ENCODE measurements at places on chromosomes 6 and 20. TPM values are rescaled to one million over a fixed set of nuclear protein-coding genes. Genes with fewer than 3 reads are reported as not detected.

DNA sequence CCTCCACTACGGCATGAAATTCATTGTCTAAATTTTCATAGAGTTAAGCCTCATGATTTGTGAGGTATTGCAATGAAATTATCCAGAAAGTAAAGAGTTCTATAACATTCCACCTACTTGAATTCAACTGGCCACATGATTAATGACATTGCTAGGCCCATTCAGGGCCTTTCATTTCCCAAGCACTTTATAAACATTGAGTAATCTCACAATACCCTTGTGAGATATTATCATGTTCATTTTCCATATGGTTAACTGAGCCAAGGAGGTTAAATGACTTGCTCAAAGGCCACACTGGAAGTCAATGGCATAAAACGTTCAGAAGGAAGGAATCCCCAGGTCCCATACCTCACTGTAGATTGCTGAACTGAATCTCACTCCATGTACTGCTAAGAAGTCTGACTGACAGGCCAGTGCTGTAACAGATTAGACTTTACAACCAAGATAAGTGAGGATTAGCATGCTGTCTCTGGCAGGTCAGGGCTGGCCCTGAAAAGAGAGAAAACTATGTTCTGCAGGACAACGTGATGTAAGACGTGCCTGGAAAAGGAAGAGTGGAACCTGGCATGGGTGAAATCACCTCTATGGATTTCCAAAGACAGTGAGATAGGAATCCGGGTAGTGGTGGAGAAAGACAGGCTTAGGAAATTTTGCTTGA is 75.9 kb upstream of the SPACA1 start:
- no peaks in the 10 kb centered on the region for H3K27me3 ChIP-seq
- no peaks in the 10 kb centered on the region for H3K36me3 ChIP-seq
- DNase-seq = no peak
- peaks cover 8% of the 10 kb centered on the region for H3K4me1 ChIP-seq

- no peak for DNase-seq
- H3K27me3 ChIP-seq = no peaks in the 10 kb centered on the region
- peaks cover 27% of the 10 kb centered on the region for H3K4me1 ChIP-seq
- H3K4me3 ChIP-seq = no peak overlapping the region
- H3K27ac ChIP-seq = no peak overlapping the region
Observed at GRCh38 chr20:48569679-48570078, 258.1 kb downstream of the PREX1 start.

GRCh38 chr6:17059022-17059421 is 42.8 kb upstream of the STMND1 start:
- H3K4me1 ChIP-seq = no peaks in the 10 kb centered on the region
- H3K27ac ChIP-seq = no peak overlapping the region
- no peaks in the 10 kb centered on the region for H3K27me3 ChIP-seq
- H3K36me3 ChIP-seq = no peaks in the 10 kb centered on the region
- DNase-seq = no peak

DNA sequence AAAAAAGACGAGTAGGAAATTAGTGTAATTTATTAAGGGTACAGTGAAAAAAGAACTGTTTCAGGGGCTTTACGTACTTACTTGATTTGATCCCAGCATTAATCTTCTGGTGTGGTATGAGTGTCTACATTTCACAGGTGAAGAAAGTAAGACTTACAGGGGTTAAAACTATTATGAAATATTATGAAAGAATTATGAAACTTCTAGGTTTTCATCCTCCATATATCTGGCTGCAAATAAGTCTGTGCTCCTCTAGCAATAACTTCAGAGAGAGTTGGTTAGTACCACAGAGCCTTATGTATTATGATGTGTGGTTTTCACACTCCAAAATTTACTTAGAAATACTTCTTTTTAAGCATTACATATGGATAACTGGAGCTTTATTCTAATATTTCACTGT is 41.9 kb downstream of the ZFAND3 start:
- H3K4me3 ChIP-seq = no peak overlapping the region
- H3K36me3 ChIP-seq = peaks cover 2% of the 10 kb centered on the region
- H3K27me3 ChIP-seq = no peaks in the 10 kb centered on the region

GRCh38 chr20:9141070-9141469 is 72.2 kb downstream of the PLCB4 start:
- H3K27ac ChIP-seq = no peak overlapping the region
- H3K4me1 ChIP-seq = no peaks in the 10 kb centered on the region
- no peaks in the 10 kb centered on the region for H3K36me3 ChIP-seq
- no peak for DNase-seq
- H3K4me3 ChIP-seq = no peak overlapping the region

- H3K36me3 ChIP-seq = no peaks in the 10 kb centered on the region
- no peaks in the 10 kb centered on the region for H3K4me1 ChIP-seq
- no peak overlapping the region for H3K27ac ChIP-seq
- no peak for DNase-seq
Observed at GRCh38 chr6:56691814-56692213, 49.1 kb upstream of the DST start.

DNA sequence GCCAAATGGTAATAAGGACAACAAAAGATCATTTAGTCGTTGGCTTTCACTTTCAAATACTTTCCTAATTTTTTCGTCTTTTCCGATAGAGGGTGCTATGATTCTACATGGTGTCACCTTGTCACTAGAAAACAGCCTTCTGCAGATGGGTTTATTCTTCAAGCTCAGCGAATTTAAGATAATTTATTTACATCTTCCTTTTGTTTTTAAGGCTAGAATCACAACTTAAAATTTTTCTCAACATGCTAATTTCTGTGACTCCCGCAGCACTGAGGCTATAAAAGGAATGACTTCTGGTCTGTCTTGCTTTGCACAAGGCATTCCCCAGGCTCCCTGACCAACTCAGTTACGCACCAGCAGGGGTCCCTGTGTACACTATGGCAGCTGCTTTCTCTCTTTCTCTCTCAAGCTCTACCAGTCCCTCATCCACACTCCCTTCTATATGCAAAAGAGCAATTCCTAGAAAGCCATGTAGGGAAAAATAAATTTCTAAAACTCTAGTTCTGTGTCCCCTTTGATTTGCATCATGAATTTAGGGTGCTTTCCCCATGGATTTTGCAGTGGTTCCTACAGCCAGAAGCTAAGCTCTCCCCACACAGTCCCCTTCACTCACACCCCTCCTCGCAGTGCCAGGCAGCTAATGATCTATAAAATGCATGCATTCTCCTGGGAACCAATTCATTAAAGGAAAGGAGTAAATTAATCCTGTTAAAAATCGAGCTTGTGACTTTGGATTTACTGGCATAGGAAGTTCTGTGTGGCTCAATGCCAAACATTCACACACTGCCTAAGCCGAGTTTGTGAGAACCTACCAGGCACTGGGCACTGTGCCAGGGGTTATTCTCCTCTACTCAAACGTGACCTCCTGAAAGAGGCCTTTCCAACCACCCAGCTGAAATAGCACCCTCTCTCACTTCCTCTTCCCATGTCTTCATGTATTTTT is 74.5 kb downstream of the DCDC2 start:
- H3K36me3 ChIP-seq = no peaks in the 10 kb centered on the region
- no peaks in the 10 kb centered on the region for H3K27me3 ChIP-seq
- no peak overlapping the region for H3K4me3 ChIP-seq
- no peaks in the 10 kb centered on the region for H3K4me1 ChIP-seq

DNA sequence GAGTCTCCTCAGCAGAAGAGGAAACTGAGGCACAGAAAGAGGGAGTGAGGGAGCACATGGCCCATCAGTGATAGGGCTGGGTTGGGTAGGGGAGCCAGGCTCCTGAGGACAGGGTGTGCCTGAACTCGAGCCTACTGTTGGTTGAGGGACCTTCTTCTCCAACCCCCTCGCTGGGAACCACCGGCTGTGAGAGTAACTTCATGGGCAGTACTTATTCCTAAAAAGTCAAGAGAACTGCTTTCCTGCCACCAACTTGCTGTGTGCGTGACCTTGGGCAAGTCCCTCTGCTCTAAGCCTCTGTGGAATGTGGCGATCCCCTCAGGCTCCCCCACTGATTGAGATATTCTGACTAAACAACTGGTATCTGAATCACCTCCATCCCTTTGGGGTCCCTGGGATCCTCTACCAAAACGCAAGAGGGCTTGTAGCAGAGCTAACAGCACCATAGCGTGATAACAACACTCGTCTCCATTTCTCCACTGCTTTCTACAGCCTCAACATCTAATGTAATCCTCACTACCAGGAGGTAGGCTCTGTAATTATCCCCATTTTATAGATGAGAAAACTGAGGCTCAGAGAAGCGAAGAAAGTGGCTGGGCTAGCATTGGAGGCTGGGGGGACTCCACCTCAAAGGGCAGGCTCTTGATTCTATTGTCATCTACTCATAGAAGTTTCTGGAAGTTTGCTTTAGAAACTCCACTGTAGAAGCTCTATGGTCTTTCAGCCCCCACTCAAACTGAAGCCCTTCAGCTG is 76.0 kb downstream of the JPH2 start:
- H3K4me3 ChIP-seq = no peak overlapping the region
- no peaks in the 10 kb centered on the region for H3K27me3 ChIP-seq
- no peak overlapping the region for H3K27ac ChIP-seq
- no peak for DNase-seq
- H3K4me1 ChIP-seq = peaks cover 10% of the 10 kb centered on the region

DNA sequence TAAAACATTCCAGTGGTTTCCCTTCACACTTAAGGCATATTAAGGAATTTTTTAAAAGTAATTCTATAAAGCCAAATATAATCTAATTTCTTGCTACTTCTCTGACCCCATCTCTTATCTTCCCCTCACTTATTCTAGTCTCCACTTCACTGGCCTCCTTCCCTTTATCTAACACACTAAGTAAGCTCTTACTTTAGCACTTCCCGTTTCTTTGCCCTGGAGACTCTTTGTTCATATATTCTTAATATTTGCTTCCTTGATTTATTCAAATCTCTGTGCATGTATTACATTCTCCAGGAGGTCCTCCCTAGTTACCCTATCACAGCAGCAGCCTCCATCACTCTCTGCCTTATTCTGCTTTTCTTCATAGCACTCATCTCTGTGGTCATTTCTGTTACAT is 20.3 kb downstream of the GTPBP2 start:
- H3K27me3 ChIP-seq = no peaks in the 10 kb centered on the region
- H3K27ac ChIP-seq = no peak overlapping the region
- no peaks in the 10 kb centered on the region for H3K4me1 ChIP-seq
- DNase-seq = no peak
- no peak overlapping the region for H3K4me3 ChIP-seq
- peaks cover 31% of the 10 kb centered on the region for H3K36me3 ChIP-seq

DNA sequence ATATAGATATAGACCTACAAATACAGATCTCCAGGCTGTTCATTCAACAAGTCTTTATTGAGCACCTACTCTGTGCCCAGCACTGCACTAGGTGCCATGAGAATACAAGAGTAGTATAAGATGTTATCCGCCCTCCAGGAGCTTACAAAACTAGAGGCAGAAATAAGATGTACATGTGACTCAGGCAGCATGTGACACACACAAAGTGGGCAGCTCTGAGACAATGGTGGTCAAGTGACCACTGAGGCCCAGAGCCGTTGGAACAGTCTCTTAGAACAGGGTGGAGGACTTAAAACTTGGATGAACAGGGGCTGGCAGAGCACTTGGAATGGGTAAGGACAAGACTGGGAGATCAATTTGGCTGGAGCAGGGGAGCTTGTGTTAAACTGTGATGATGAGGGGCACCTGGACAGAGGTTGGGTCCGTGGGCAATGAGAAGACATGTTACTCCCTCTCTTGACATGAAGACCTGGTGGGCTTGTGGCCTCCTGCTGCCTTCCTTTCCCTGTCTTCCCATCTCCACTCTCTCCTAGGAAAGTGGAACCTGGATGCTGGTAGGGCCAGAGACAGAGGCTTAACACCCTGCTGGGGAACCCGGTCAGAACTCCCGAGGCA is 21.2 kb downstream of the TRIM15 start:
- no peaks in the 10 kb centered on the region for H3K4me1 ChIP-seq
- DNase-seq = no peak
- no peak overlapping the region for H3K4me3 ChIP-seq
- no peak overlapping the region for H3K27ac ChIP-seq

- peak overlapping the region; percentile 21 for H3K27ac ChIP-seq
- no peak for DNase-seq
- peaks cover 3% of the 10 kb centered on the region for H3K4me1 ChIP-seq
- H3K27me3 ChIP-seq = no peaks in the 10 kb centered on the region
- no peaks in the 10 kb centered on the region for H3K36me3 ChIP-seq
Observed at GRCh38 chr6:25173246-25173645, 105.9 kb upstream of the CARMIL1 start.

DNA sequence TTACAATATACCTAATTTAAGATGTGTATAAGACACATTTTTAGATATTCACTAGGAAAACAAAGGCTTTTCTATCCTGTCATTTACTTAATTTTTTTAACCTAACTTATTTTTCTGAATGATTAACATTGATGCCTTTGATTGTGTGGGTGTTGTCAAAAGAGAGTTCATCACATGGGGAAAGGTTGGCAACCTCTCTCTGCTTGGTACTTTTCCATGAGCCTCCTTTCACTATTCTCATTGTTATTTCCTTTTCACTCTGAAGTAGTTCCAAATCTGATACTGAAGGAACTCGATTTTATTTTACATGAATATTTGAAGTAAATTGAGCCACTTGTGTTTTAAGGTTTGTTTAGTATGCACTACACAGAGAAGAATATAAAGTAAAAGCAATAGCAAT is 35.9 kb downstream of the TPD52L1 start:
- no peak overlapping the region for H3K27ac ChIP-seq
- no peak for DNase-seq
- no peak overlapping the region for H3K4me3 ChIP-seq
- H3K36me3 ChIP-seq = no peaks in the 10 kb centered on the region
- H3K4me1 ChIP-seq = peaks cover 3% of the 10 kb centered on the region

DNA sequence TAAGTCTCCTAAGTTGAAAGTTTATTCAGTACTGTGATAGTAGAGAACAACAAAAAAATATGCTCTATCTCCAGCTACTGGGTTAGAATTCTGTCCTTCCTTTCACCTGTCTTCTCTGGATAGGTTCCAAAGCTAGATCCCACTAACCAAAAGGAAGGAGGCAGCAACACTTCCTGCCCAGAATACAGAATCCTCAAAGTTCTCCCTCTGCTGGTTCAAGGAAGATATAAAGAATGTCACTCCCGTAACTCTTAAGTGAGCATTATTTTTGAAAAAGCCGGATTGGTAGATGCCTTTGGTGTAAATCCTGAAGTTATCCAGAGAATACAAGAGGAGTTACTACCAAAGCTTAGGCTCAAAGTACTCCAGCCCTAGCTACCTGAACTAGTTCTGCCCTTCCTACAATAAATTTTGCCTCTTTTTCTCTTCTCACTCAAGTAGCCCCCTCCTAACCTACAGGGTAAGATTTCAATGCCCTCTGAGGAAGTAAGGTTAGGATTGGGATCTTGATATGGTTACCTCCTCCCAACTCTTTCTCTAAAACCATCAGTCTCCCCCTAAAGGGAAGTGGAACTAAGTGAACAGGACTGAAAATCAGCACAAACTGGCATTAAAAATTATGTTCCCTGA is 26.0 kb upstream of the CRIP3 start:
- no peak overlapping the region for H3K4me3 ChIP-seq
- H3K4me1 ChIP-seq = peaks cover 11% of the 10 kb centered on the region
- H3K27ac ChIP-seq = no peak overlapping the region

Gene PHACTR1
- total RNA-seq = 0.20 TPM

Gene SLC4A11
- 16.4 TPM for total RNA-seq

Gene C20orf204
- 3.0 TPM for total RNA-seq

Gene SLC22A7
- not detected for total RNA-seq

Gene BFSP1
- not detected for total RNA-seq

Gene ARFGAP1
- total RNA-seq = 96.8 TPM

Gene TFAP2D
- total RNA-seq = not detected

Gene PCSK2
- 0.08 TPM for total RNA-seq

Gene MUCL3
- not detected for total RNA-seq
